ENCODE measurements at places on chromosomes 13 and 19. TPM values are rescaled to one million over a fixed set of nuclear protein-coding genes. Genes with fewer than 3 reads are reported as not detected.

Gene CLDND2
- total RNA-seq = not detected

Gene EMP3
- 4.6 TPM for total RNA-seq

Gene TSSK6
- total RNA-seq = 1.2 TPM

Gene KCTD15
- 48.0 TPM for total RNA-seq

Gene ZNF99
- total RNA-seq = 0.92 TPM

Gene TMEM190
- not detected for total RNA-seq

Gene LAIR1
- 2.8 TPM for total RNA-seq

Gene ZNF442
- 11.1 TPM for total RNA-seq

Gene IZUMO2
- total RNA-seq = not detected

Gene IGFL2
- 0.92 TPM for total RNA-seq

Gene CPB2
- not detected for total RNA-seq

Gene NTF4
- not detected for total RNA-seq

Gene LGALS7
- not detected for total RNA-seq

Gene CRLF1
- 3.0 TPM for total RNA-seq

Gene ZIM2
- total RNA-seq = 9.2 TPM

Gene C19orf81
- not detected for total RNA-seq

Gene TMEM255B
- total RNA-seq = 1.4 TPM

Gene PRR22
- 0.69 TPM for total RNA-seq

Gene SIGLEC9
- 0.69 TPM for total RNA-seq

Gene NALCN
- 63.0 TPM for total RNA-seq

Gene ZNF780B
- 40.6 TPM for total RNA-seq

Gene INSL3
- not detected for total RNA-seq

Gene CEACAM4
- not detected for total RNA-seq

Gene KCNN4
- not detected for total RNA-seq

Gene SYCN
- total RNA-seq = not detected
